ENCODE measurements at places on chromosomes 6 and 20.

GRCh38 chr6:1599469-1599868, 10.2 kb upstream of the FOXC1 start:
- no peak for DNase-seq

GRCh38 chr20:45467861-45468260, 1.7 kb upstream of the WFDC2 start:
- no peak for DNase-seq

DNA sequence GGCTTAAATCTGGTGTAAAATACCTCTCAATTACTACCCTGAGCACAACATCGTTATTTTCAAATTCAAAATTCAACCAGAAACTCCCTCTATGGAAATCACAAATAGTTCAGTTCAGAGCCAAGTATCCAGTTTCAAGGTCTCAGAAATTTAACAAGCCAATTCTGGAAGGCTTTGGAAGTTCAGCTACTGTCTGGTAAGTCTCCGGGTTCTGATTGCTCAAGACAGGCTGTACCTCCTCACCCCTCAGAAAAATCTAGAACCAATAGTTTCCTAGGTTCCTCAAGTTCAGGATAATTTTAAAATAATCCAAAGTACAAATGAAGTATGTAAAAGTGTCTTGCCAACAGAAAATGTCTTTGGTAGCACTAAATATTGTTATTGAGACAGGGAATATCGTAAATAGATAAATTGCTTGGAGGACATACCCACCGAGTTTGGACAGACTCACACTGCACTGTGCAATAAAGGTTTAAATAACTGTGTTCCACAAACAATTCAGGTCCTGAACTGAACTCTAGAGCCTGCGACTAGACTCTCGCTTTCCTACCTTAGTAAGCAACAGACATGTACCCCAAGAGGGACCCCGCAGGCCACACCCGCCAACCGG, 729 bp downstream of the ATG5 start:
- DNase-seq = no peak

DNA sequence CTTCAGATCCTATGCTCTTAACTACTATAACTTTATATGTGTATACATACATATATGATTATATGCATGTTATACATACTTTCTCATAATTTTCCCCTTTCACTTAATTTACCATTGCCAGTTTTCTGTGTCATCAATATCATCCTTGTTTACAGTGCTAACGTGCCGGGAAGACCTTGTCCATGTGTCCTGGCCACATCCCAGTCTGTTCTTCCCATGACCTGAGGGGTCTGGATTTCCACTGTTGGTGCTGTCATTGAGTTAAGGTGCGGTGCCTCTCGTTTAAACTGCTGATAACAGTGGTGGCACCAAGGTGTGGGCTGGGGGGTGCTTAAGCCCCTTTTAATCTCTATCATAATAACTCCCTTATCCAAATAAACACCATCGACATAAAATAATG, 8.5 kb upstream of the SDCBP2 start:
- DNase-seq = no peak

- DNase-seq = peak; percentile 16
Measured at GRCh38 chr6:144064402-144065212, 30.8 kb downstream of the SF3B5 start.

DNA sequence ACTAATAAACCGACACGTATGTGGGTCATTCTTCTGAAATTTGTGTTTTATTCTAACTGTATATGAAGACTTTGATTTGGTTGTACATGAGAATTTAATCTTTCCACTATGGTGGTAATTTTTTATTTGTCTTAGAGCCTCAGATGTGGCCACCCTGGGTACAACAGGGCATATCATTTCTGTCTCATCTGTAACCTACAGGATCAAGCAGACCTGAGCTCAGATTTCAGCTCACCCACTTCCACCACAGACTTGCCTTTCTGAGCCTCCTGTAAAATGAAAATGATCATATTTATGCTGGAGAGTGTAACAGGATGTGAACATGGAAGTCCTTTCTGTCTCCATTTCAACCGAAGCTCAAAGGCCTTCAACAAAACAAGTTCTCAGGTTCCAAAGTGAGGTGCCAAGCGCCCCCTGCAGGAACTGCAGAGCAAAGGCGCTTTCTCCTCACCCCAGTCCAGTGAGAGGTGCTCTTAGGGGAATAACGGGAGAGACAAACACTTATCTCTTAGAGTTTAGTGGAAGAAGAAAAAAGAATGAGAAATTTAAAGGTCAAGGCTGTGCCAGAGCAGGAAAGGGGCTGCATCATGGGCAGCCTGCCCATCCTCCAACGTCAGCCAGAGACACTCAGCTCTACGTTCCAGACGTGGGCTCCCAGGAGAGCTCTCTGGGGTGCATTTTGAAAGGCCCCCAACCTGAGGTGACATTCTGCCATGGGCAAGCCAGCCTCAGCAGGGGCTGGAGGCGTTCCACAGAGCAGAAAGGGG, 23.0 kb upstream of the CD24 start:
- DNase-seq = peak; percentile 6

DNA sequence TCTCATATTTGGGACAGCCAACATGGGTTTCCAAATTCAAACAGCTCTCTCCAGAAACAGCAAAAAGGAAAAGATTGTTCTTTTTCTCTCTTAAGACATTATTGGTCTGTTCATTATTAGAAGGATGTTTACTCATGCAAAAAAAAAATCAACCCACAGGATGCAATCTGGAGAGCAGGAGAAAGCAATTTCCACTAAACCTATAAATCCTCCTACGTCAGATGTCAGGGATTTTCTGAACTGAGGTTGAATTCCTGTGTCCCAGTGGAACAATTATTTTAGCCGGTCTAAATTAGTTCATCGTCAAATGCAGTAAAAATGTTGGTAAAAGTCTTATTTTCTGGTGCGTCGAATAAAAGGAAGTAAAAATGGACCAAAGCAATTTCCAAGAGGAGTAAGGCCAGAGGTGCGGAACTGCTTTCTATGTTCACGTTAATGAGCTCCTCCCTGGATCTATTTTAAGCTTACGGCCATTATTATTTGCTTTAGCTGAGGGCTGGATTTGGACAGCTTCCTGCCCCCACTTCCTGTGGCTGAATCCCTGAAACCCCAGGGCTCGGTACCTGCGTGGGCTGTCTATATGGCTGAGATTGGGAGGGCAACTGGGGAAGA, at the start of gene GABRR1:
Gene GABRR1 (minus strand): TSS at position 60 of the 612 bp plus-strand sequence. CDS start 36 bp downstream, at position 24.
- DNase-seq = no peak

GRCh38 chr6:30116724-30117123, 3.8 kb upstream of the TRIM31 start:
- DNase-seq = no peak

DNA sequence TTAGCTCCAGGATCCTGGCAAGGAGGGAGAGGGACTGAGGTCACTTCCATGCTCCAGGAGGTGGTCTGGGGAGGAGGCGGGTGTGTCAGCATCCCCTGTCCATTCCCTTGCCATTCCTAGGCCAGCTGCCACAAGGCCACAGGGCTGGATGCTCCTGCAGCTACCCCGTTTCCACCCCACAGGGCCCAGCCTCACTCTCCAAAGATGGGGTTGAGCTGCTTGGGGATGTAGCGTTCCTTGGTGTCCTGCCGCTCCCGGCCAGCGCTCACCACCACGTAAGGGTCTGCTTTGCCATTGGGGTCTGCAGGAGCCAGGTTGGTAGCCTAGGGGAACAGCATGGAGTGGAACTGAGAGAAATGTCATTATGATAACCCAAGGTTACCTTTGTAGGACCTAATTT, 23.0 kb downstream of the ERGIC3 start:
- no peak for DNase-seq

- DNase-seq = no peak
Measured at GRCh38 chr6:148493424-148493823, 150.8 kb downstream of the SASH1 start.

DNA sequence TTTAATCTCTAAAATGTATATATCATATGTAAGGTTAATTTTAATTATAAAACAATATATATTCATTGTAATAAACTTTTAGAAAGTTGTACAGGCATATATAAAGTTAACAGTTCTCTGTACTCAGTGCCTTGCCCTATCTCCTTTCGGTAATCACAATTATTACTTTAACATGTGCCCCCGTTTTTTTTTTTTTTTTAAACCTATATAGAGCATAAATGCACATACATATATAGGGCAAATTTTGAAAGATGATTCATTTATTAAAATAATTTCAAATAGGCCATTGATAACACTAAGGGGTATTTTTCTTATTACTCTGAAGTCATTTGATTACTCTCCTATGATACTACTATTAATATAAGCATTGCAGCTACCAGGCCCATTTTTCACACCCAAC, 1.9 kb downstream of the ASF1A start:
- no peak for DNase-seq

DNA sequence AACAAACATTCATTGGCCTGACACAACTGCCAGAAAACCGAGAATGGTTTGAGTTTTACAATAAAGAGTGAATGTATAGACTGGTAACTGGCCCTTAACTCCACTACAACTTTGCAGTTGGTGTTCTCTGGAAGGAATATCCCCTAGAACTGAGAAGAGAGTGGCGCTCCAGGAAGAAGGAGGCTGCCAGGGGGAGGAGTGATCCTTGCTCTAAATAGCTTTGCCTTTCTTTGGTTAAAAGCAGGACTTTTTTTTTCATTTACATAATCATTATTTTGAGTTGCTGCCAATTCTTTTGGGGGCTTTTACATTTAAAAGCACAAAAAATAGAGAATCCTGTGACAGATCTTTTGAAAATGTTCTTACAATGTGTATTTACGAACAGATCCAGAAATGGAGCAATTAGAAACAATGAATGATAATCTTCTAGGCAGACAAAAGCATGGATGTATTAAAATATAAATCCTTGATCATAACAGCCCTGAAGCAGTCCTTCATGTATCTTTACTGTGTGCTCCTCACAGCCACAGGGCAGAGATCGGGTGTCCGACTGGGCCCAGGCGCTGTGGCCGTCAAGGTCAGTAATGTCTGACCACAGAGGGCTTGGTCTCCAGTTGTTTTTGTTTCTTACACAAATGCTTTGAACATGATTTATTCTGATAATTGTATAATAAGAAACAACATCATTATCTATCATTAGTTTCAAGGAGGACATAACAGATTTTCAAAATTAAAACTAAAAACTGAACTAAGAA, 612.2 kb downstream of the HDGFL1 start:
- no peak for DNase-seq

- no peak for DNase-seq
Measured at GRCh38 chr6:128368213-128368944, 152.0 kb downstream of the PTPRK start.

DNA sequence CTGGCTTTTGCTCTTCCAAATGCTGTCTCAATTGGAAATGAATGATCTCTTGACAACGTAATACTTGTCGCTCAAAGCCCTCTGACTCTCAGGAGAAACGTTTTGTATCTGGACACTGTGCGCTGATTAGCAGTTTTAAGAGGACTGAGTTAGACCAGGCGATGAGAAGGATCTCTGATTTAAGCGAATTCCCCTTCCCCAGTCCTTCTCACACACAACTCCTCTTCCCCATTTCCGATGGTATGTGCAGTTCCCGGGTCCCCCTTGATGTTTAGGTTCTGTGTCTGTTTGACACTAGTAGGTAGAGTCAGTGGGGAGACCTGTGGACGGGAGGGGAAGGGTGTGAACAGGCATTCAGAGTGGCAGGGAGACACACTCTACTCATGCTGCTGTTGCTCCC, 2.5 kb downstream of the ZDHHC14 start:
- no peak for DNase-seq

DNA sequence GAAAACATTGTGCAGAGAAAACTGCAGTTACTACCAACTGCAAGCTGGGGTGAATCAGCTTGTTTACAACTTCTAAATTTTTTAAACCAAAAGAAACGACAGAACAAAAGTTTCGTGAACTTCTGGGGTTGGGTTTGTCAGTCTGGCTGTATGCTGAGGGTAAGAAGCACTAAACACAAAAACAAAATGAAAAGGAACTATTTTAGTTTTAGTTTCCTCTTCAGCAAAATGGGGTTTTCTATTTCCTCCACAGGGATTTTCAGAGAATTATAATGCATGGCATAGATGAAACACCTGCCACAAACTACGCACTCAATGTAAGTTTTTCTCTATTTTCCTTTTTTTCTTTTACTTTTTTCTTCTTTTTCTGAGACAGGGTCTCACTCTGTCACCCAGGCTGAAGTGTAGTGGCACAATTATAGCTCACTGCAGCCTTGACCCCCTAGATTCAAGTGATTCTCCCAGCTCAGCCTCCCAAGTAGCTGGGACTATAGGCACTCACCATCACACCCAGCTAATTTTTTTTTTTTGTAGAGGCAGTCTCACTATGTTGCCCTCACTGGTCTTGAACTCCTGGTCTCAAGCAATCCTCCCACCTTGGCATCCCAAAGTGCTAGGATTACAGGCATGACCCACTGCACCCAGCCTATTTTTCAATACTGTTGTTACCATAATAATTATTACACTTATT, 40.6 kb downstream of the CGA start:
- DNase-seq = no peak

DNA sequence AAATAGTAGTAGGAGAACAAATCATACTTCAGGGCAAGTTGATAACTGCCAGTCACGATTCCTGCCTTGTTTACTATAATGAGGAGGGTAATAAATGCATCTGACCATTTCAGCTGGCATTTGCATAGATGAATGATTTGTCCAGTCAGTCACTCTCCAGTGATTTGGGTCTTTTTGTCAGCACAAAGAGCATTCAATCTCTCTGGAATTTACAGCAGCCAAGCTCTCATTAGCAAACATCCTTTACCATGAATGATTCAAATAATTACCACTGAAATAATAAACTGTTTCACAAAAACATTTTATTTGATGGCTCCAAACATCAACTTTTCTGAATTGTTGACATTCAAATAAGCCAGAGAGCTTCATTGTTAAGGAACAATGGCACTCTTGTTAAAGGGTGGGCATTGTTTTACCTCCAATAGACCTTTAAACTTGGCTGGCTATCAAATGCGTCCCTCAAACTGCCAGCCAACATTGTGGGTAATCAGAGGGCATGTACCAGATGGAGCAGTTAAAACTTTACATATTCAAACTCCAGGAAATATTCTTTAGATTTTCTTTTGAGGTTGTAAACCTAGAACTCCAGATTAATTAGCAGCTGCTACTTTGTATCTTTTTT, 30.0 kb upstream of the FBXL4 start:
- DNase-seq = no peak

DNA sequence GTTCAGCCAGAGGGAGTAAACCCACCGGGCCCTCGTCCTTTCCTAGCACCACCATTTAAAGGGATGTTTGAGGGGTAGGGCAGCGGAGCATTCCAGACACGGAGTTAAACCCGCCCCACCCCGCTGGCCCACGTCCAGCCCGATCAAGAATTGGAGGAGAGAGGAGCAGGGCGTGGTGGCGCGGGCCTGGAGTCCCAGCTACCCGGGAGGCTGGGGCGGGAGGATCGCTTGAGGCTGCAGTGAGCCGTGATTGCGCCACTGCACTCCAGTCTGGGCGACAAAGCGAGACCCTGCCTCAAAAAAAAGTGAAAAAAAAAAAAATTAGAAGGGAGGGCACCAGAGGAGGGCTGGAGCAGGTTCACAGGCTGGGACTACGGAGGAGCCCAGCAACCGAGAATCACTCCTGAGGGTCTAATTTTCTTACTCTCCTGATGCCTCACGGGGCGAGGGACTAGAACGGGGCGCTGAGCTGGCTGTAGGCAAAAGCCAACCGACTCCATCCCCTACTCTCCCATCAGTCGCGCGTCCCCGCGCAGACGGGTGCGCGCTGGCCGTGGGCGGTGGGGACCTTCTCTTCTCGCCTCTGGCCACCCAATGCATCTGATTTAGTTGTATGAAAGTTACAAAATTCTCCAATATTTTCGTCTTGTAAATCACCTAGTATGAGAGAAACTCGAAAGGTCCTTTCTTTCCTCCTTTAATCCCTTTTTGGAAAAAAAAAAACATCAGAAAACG, 6.1 kb upstream of the HSPA1B start:
- no peak for DNase-seq

- DNase-seq = no peak
Measured at GRCh38 chr6:75926293-75927168, 145.9 kb downstream of the IMPG1 start.
